HuH-7.5 (cell line): ENCODE measurements at places on chromosomes 7 and 10.

GRCh38 chr10:14378387-14378960 is 47.8 kb upstream of the FRMD4A start:
- no peak for DNase-seq

DNA sequence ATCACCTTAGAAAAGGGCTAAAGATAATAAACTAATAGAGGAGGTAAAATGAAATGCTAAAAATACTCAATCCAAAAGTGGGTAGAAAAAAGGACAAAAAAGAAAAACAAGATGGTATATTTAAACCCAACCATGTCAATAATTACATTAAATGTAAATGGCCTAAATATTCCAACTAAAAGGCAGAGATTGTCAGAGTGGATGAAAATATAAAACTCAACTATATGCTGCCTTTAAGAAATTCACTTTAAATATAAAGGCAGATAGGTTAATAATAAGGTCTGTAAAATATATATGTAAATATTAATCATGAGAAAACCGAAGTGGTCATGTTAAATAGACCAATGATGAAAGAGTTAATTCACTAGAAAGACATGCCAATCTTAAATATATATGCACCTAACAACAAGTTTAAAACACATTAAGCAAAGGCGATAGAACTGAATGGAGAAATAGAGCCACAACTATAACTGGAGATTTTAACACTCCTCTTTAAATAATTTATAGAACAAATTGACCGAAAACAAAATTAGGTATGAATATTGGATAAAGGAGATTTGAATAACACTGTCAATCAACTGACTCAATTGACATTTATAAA is 159.4 kb downstream of the PLPP4 start:
- no peak for DNase-seq

GRCh38 chr10:87850742-87851205 is 12.6 kb downstream of the KLLN start:
- DNase-seq = no peak

GRCh38 chr7:138506764-138507163 is 46.7 kb downstream of the TRIM24 start:
- no peak for DNase-seq

GRCh38 chr10:80596391-80597257 is 58.9 kb downstream of the SH2D4B start:
- peak; percentile 55 for DNase-seq

GRCh38 chr10:89301721-89302445 is at the start of gene IFIT2:
Gene IFIT2 (plus strand): TSS chr10:89302046. CDS start chr10:89302124, 78 bp downstream.
- DNase-seq = no peak

- DNase-seq = no peak
Observed at GRCh38 chr10:84902553-84902952, 574.2 kb downstream of the CCSER2 start.

DNA sequence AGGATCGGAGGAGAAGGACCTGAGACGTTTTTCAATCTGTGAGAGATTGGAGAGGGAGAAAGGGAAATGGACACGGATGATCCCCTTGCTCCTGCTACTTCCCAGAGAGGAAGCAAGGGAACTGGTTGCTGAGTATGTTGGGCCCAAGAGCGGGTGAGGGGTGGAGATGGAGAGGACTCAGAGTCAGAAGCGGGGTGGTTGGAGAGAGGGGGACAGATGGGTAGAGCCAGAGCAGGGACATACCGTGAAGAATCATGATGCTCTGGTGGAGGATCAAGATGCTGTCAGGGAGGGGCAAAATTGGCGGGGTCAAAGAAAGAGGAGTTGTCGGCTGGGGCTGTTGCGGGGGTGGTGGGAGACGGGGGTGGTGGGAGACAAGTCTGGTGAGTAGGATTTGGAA is 2.4 kb upstream of the CHST3 start:
- DNase-seq = no peak
